ENCODE measurements at places on chromosomes 13 and 19.

- DNase-seq, result no peak
Observed at GRCh38 chr13:69809152-69809551, 298.5 kb upstream of the ATXN8OS start.

- no peak for DNase-seq
Observed at GRCh38 chr13:39768962-39769361, 113.5 kb downstream of the COG6 start.

DNA sequence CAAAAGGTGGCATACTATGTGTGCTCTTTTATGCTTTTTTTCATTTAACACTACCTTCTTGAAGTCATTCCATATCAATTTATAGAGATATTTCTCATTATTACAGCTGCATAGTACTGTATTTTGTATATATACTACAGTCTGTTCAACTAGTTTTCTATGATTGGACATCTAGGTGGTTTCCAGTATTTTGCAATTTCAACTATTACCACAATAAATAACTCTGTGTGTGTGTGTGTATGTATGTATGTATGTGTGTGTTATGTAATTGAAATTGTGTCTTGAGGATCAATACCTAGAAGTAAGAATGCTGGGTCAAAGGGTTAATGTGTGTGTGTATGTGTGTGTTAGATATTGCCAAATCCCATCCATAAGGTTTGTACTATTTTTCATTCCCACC lies 7.0 kb downstream of the LPAR6 start:
- DNase-seq, result no peak

- no peak for DNase-seq
Observed at GRCh38 chr13:88461272-88462009, 790.3 kb downstream of the SLITRK5 start.

GRCh38 chr13:29521336-29521735 lies 74.2 kb downstream of the SLC7A1 start:
- DNase-seq, result no peak

DNA sequence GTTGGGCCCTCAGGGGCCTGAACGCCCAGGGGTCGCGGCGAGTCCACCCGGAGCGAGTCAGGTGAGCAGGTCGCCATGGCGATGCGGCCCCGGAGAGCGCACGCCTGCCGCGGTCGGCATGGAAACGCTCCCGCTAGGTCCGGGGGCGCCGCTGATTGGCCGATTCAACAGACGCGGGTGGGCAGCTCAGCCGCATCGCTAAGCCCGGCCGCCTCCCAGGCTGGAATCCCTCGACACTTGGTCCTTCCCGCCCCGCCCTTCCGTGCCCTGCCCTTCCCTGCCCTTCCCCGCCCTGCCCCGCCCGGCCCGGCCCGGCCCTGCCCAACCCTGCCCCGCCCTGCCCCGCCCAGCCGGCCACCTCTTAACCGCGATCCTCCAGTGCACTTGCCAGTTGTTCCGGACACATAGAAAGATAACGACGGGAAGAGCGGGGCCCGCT lies at the start of gene CCNA1:
Gene CCNA1, plus strand, starts transcription at position 390 of the 439 bp plus-strand sequence. CDS start 562 bp downstream, outside the sequence.
- no peak for DNase-seq

DNA sequence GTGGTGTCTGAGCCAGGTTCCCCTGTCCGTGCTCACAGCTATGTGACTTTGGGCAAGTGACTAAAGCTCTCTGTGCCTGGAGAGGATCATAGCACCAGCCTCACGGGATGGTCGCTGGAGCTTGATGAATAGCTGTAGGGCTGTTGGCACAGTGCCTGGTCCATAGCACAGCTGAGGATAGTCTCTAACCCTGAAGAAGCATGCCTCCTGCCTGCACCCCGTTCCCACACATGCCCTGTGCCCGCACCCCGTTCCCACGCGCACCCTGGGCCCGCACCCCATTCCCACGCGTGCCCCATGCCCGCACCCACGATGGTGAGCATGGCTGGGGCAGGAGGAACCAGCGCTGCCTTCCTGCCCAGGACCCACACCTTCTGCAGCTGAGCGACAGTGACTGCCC lies 63.7 kb upstream of the F7 start:
- DNase-seq, result no peak

GRCh38 chr19:8612807-8613171 lies 2.3 kb upstream of the ADAMTS10 start:
- no peak for DNase-seq

- peak; percentile 38 for DNase-seq
Observed at GRCh38 chr13:42328672-42329071, 56.7 kb downstream of the AKAP11 start.

DNA sequence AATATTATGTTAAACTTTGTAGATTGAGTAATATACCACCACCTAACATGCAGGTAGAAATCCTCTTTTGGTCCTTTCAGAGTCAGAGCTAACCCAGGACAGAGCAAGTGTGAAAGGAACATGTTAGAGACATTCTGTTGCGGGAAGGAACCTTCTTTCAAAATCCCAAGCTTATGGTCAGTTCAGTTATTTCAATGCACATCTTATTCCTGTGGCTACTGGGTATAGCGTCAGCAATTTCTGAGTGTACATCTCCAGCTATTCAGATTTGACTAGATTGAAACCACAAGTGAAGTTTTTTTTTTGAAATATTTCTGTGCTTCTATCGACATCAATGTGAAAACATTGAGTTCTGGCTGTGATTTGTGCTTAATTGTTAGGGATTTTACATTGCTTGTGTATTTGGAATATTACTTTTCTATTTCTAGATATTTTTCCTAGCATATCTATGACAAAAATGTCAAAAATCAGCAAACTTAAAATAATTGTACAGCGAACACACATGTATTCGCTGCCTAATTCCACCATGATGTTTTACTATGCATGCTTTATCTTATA lies 165.3 kb downstream of the LMO7 start:
- DNase-seq, result no peak

DNA sequence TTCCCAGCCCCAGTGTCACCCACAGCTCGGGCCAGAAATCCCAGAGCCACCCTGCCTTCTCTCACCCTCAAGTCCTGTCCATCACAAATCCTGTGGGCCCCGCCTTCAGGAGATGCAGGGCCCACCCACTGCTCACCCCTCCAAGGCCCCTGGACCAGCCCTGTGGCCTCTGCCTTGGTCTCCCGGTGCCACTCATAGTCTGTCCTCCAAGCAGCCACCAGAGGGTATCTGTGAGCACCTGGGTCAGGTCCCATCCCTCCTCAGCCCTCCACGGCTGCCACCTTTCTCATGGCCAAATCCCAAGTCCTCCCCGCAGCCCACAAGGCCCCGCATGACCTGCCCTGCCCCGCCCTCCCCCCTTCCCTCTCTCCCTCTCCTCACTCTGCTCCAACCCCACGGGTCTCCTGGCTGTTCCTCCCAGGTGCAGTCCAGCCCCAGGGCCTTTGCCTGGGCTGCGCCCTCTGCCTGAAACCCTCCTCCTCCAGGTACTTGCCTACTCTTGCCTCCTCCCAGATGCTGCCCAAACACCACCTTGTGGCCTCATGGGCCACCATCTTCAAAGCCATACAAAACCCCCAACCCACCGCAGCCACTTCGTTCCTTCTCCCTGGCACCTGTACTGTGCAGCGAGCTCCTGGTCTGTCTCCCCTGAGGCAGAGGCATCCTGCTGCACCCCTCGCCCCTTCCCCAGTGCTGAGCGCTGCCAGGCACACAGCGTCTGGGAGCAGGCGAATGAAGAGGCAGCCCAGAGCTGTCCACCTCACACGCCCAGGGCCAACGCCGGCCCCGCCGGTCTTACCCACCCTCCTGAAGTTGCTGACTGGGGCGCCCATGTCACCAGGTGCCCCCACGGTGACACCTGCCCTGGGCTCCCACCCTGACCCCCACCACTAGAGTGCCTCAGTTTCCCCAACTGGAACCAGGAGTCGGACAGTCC lies 13.2 kb upstream of the UQCR11 start:
- DNase-seq, result no peak

GRCh38 chr13:35256459-35257148 lies 219.9 kb downstream of the MAB21L1 start:
- no peak for DNase-seq

DNA sequence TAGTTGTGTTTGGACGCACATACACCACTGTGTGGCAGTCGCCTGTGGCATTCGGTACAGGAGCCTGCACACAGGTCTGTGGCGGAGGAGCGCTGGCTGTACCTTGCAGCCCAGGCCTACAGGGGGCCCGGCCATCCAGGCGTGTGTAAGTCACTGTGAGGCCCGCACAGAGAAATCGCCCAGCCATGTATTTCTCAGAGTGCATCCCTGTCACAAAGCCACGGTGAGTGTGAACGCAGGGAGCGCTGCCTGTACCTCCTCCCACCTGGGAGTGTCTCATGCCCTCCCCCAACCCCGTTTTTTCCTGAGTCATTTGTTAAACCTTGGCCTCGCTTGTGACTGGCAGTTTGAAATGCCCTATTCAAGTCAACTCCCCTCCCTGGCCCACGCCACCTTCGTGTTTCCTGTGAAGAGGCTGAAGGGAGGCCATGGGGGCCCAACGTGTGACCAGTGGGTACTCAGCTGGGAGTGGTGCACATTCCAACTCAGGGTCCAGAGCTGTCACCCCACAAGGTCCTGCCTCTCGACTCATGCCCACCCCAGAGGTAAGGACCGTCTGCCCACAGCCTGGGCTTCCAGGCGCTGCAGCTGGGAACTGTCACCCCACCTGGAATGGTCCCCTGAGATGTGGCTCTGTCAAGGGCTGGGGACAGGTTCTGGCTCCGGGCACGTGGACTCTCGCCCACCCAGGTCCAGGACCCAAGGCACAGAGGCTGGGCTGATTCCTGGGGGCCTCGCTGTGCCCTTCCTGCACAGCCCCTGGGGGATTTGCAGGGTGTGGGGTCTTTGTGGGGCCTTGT lies 11.6 kb upstream of the RASA3 start:
- DNase-seq, result no peak

DNA sequence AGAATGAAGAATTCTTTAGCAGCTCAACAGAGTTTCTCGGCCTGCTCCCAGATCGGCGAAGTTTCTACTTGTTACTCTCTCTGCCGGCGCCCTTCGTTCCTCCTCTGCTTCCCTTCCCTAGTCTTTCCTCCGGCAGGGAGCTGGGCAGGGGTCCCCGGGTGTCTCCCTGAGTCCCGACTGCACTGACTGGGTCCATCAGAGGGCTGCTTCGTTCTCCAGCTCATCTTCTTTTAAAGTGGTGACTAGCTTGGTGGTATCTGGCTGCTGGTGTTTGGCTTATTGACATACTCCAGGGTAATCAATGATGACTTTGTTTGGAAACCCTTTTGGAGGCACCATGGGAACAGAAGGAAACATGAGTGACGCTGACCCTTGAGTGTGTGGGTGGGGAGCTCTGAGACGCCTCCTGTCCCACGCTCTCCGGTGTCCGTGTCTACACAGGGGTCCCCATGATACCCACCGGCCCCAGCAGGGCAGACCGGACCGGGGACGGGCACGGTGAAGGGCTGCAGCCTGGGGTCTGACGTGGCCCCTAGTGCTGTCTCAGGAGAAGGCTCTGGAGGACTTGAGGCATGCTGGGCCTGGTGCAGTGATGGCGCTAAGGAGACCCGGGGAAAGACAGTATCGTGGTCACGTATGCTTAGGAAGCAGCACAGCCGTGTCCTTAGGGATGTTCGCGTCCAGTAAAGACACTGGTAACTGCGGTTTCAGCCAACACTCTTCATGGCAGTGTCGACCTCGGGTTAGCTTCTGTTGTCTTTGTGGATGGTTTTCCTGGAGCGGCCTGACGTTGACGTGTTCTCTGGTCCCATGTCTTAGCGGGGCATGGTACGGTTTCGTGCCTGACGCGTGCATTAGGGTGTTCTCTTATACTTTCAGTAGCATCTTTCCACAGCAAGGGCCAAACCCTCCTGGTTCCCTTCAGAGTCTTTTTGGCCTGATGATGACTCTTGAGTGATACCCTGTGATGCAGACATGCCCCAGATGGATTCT lies 23.8 kb downstream of the NAXD start:
- DNase-seq, result no peak

DNA sequence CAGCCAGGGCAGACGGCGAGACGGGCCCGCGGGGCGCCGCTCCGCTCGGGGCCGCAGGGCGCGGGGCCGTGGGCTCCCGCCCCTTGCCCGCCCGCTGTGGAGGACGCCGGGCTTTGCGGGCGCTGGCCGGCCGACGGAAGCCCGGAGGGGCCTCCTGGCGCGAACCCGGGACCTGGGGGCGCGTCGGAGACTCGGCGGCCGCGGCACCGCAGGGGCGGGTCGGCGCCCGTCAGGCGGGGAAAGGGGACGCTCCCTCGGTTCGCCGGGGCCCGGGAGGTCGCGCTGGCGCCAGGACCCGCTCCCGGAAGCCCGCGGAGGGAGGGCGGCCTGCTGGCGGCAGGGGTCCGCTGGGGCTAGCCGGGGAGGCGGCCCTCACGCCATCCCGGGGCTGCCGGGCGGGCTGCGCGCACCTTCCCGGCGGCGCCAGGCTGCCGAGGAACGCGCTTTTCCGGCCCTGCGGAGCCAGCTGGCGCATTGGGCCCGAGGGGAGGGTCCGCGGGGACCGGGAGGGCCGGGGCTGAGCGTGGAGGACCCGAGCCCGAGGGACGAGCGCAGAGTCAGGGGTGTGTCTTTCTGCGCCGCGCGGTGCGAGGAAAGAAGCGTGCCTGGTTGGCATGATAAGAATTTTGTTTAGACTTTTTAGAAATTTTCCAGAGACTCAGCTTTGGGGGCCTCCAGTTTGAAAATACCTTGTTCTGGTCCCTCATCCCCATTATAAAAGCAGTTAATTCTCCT lies 511 bp downstream of the GARRE1 start:
- DNase-seq, result peak; percentile 45

DNA sequence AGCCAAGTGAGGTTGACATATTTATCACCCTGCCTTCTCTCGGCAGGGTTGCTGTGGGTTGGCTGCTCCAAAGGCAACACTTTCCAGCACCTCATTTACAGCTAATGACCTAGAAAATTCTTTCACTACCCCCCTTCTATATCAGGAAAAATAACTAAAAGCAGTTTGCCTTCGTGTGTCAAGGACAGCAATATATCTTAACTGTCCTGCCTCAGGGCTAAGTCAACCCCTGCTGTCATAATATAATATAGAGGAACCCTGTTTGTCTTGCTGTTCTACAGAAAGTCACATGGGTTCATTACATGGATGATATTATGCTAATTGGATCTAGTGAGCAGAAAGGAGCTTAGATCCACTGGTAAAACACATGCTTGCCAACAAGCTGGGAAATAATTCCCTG lies 28.1 kb upstream of the USP12 start:
- DNase-seq, result no peak

GRCh38 chr19:55418185-55418584 lies 10.6 kb upstream of the UBE2S start:
- DNase-seq, result peak; percentile 65
